ENCODE measurements at places on chromosomes 6 and 20.

DNA sequence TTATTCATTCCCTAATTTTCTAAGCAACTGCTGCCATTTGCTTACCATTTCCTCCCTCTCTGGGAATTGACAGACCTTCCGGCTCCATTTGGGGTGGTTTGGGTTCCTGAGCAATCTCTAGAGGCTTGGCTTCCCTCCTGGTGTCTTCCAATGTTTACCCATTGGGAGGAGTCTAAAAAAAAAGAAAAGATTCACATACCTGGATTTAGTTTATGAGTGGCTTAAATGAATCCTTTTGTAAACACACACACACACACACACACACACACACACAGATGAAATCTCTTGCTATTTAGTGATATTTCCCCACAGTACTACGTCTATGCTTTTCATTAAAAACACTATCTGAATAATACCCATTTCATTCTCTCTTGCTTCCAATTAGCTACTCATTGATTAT lies 48.3 kb upstream of the TRAF3IP2 start:
- DNase-seq = no peak

DNA sequence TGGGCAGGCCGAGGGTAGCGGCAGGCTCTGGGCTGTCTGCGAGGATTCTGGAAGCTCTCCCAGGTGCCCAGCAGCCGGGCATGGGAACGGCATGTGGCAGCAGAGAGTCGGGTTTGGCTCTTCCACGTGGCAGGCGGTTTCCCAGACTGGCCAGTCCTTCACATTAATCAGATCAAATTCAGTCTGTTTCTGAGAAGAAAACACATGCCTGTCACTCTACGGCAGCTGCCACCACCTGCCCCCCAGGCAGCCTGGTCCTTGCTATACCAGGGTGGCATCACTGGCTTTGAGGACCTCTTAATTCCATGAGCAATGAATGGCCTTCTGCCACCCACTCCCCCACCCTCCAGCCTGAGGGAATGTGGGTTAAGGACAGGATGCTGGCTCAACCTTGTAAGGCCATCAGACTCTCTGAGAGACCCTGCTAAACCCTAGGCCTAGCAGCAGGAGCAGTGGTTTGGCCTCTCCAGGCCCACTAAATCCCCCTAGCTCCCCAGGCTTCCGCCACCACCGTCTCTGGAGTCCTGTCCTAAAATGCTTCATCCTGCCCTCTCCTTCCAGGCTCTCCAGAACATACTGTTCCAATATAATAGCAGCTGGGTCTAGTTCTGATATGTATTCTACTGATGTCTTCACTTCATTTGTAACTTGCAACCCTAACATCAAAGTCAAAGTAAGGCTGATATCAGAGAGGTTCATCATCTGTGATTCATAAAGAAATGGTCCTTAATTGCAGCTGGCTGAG lies 47.8 kb downstream of the PLCG1 start:
- DNase-seq = no peak

GRCh38 chr20:62942456-62942855 lies 4.5 kb downstream of the GID8 start:
- no peak for DNase-seq

DNA sequence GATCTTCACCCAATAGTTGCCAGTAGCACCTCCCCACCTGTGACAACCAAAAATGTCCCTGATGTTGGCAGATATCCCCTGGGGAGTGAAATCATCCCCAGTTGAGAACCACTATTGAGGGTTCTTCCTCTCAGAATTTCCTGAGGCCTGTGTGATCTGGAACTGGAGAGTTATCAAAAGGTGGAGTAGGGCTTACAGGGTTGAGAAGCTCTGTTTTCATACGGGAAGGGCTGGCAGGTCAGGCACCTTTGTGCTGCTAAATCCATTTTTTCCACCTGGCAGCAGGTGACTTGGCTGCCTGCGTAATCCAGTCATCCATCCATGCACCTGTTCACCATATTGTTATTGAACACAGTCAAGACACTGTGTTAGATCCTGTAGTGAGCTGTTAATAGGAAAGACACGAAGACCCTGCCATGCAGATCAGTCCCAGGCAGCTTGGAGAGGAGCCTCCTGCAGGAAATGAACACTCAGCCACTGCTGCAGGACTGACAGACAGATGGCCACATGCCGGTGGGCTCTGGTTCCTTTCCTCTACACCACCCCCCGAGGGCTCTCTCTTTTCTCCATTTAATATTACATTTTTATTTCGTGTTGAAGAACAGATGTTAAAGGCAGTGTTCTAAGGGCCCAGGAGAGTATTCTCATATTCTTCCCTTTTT lies 5.4 kb downstream of the DUSP22 start:
- no peak for DNase-seq

DNA sequence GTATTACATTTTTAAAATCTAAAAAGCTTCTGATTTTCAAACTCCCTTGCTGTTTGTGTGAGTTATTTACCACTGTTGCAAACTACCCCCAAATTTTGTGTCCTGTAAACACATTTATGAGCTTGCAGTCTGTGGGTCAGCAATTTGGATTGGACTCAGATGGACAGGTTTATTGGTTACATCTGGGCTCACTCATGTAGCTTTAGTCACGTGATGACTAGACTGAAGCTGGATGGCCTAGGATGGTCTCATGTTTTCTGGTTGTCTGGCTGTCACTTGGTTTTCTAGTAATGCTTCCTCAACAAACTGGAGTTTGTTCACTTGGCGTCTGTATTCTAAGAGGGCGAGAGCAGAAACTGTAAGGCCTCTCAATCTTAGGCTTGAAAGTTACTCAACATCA lies 12.2 kb upstream of the C6orf58 start:
- no peak for DNase-seq

DNA sequence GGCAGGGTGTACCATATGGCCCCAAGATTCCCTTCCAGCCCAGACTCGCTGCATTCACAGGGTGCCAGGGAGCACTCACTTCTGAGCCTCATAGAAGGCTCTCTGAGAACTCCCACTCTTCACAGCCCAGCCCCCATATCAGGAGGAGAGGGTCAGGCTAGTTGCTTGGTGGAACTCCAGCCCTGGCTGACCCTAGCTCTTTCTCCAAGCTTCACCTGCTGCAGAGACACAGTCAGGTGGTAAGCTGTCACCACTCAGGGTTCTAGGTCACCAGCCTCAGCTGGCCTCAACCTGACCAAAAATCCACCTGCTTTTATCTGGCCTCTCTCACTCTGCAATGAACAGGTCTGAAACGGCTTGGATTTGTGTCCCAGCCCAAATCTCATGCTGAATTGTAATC lies 162.7 kb upstream of the MLN start:
- no peak for DNase-seq

DNA sequence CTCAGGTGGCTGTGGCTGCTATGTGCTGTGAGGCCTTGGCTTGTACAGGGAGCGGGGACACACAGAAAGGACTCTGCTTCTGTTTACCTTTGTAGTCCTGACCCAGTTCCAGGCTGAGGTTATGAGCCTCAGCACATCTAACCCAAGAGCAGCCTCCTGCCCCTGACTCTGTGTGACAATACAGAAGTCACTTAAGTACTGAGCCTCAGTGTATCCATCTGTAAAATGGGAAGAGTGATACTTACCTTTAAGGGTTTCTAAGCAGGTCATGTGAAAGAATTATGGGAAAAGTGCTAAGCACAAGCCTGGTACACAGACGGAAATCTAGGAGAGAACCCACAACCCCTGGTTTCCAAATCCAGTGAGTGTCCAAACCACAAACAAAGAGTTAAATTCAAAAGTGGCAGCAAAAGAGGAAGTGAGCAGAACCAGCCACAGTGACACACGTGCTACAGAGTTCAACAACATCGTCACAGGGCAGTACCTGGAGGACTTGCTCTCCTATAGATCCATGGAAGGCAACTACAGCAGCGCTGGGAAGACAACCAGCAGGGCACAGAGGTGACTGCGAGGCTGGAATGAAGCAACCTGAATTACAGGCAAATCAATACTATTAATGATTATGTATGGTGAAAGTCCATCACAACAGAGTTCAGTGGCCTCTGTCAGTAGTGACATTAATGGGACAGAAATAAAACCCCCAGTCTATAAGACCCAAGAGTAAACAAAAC lies 12.5 kb downstream of the TRIM26 start:
- DNase-seq = no peak

GRCh38 chr20:2749951-2750490 lies 50.4 kb downstream of the CPXM1 start:
- no peak for DNase-seq

DNA sequence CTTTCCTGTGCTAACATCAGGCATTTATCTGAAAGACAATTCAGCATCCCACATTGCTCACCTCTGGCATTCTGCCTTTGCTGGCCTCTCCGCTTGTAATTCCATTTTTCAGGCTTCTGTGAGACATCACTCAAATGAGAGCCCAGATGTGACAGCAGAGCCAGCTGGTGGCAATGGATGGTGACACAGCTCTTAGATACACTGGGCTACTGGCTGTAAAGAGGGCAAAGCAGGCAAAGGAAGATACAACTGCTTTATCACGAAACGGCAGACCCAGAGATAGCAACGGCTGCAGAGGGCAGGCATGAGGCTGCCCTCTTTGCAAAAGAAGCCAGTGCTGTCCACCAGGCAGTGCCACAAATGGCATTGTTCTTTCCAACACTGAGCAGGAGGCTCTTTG lies 329.8 kb downstream of the KIF16B start:
- DNase-seq = no peak

DNA sequence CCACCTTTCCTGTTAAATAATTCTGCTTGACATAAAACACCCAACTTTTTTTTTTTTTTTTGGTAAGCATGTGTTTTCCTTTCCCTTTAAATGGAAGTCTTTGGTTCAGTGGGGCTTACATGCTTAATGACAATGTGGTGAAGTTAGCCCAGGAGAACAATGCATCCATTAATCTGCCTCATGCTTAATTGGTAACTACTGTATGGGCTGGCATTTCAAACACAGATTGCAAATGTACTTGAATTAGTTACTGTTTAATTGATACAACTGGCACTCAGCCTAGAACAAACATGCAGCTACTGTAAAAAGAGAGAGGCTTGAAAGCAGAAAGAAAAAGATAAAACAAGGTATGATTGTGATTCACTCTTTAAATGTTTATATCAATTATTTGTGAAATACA lies 483.6 kb upstream of the NOX3 start:
- no peak for DNase-seq

DNA sequence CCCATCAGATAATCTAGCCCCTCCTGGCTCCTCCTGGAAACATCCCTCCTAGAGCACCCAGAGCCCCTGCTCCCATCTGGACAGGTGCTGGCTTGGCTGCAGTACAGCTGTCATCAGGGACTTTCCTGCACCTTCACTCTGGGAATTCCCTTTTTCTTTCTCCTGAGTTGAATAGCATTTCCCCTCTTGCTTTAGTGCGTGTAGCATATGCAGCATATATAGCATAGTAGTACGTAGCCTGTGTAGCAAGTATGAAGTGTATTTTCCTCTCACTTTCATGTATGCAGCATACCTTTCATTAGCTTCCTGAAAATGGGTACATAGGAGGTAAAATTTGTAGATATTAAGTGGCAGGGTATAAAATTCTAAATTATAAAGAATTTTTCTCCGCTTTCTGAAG lies 352.9 kb downstream of the ESR1 start:
- no peak for DNase-seq

GRCh38 chr20:5001174-5002076 lies at the start of gene SLC23A2:
TSS of gene SLC23A2 (minus strand) at chr20:5001510. CDS start at chr20:4932562, 68,948 bp downstream.
- peak; percentile 72 for DNase-seq

DNA sequence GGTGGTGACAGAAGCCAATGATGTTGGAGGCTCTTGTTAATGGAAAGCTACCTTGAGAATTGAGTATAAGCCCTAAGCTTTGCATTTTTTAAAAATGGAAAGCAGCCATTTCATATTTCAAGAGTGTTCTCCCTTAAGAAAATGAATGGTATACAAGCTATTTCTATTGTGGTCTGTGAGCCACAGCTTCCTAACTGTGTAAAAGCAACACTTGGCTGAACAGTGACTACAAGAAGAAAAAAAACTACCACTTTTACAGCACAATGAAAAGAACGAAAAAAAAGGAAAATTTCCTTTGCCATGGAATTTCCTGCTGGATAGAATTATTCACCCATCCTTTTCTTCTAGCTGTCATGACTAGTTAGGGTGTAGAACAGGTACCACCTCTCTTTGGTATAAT lies 397.1 kb upstream of the BTBD3 start:
- DNase-seq = no peak

GRCh38 chr6:35810971-35811698 lies 6.0 kb downstream of the LHFPL5 start:
- DNase-seq = no peak

GRCh38 chr20:41268402-41268801 lies 49.1 kb downstream of the ZHX3 start:
- DNase-seq = no peak

DNA sequence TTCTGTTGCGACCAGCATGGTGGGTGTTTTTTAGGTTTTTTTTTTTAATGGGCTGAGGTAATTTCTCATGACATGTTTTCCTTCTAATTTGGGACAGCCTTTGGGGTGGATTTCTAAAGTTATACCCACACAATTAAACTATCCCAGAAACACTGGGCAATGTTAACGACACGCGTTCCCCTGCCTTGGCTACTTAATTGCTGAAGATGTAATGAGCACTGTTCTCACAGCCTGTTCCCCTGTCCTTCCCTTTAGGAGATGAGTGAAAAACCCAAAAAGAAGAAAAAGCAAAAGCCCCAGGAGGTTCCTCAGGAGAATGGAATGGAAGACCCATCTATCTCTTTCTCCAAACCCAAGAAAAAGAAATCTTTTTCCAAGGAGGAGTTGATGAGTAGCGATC lies 5.2 kb downstream of the NOP56 start:
- no peak for DNase-seq

GRCh38 chr20:9200196-9200595 lies 131.3 kb downstream of the PLCB4 start:
- DNase-seq = no peak

GRCh38 chr20:49982346-49983122 lies at the start of gene SNAI1:
TSS of gene SNAI1 (plus strand) at chr20:49982980. CDS start at chr20:49983060, 80 bp downstream.
- DNase-seq = peak; percentile 82

GRCh38 chr6:105587349-105588122 lies 184.7 kb upstream of the PREP start:
- peak; percentile 3 for DNase-seq

DNA sequence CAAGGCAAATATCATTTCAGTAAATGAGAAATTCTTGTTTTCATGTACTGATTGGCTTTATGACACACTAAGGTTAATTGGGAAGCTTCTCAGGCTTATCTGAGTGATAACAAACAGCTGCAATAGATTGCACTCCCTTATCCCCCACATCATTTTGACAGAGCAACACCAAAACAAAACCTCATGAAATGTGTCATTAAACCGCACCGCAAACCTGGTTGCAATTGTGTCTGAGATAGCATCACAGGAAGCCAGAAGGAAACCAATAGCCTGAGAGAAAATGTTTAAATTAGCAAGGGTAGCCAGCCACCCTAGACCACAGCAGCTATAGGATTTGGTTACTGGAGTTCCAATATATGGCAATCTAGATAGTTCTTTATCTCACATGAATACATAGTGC lies 31.6 kb upstream of the LAMA4 start:
- DNase-seq = no peak

DNA sequence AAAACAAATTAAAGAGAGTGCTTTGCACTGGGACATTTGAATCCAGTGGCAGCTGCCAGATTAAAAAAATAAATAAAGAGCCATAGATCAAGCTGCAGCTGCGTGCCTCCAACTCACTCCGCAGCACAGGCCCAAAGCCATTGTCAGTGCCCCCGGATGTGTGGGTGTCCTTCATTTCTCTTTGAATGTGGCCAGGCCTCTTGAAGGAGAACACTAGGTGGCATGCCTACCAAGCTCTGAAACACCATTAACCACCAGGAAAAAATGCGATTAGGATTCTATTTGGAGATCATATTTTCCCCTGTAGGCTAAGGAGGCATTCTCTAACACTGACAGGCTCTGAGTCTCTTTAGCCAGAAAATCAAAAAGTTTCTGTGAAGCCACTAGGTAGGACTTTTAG lies 549.8 kb downstream of the PRKN start:
- no peak for DNase-seq

GRCh38 chr6:124226396-124226795 lies 422.7 kb downstream of the NKAIN2 start:
- no peak for DNase-seq

- DNase-seq = no peak
Observed at GRCh38 chr6:150991487-150991886, 126.0 kb downstream of the MTHFD1L start.
